ENCODE measurements at places on chromosomes 5 and 9.

DNA sequence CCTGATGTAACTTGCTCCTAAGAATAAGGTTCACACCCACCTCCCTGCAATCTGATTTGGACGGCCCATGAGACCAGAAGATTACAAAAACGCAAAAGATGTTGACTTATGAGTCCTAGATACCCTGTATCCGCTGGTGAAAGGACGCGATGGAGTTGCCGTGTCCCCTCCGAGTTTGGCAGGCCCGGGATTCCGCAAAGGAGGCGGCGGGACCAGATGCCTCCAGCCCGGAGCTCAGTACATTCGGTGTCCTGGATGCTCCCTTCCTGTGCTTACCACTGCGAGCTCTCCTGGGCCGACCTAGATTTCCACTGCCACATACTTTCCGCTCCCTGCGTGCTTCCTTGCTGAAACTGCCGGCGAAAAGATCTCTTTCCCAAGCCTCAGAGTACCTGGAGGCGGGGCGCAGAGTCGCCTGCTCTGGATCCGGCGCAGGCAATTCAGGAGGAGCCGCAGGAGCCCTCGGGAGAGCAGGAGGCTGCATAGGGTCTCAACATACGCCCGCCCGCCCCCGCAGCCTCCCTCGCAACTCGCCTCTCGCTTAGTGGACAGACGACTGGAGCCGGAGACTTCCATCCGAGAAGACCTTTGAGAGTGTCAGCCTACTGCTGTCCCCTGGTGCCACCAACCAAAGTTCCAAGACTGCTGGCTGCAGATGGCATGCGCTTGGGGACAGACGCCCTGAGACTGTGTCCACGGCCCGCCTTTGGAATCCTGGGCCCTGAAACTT is 39.8 kb downstream of the ANXA2R start:
- no peak for DNase-seq

DNA sequence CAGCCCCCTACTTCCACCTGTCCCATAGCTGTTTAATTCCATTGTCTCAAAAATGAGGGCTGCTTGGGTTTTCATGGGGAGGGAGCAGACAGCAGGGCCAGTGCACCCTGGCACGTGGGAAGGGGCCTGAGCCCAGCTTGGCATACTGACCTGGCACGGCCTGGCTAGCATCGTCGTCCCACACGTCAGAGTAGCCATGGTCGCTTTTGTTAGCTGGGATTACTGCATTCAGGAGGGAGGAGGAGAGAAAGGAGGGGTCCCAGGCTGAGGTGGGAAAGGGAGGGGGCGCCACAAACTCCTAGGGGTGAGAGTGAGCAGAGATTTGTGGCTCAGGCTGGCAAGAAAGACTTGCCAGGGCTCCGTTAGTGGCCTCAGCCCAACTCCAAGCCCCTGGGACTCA is 21.1 kb upstream of the CYSTM1 start:
- no peak for DNase-seq

DNA sequence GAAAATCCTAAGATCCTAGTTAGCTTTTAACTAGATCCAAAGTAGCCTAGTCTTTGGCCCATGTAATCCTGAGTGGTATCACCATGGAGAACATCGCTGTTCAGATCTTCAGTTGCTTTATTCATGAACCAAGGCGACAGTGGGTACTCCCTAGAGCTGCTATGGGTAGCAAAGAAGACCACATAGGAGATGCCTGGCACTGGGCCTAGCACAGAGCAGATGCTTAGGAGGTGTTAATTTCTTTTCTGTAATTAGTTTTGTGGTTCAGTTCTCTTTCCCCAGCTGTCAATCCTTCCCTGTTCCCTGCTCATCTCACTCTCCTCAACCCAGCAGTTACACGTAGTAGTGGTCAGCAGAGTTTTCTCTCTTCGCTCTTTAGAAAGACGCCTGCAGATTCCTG is 9.3 kb downstream of the CAST start:
- no peak for DNase-seq

DNA sequence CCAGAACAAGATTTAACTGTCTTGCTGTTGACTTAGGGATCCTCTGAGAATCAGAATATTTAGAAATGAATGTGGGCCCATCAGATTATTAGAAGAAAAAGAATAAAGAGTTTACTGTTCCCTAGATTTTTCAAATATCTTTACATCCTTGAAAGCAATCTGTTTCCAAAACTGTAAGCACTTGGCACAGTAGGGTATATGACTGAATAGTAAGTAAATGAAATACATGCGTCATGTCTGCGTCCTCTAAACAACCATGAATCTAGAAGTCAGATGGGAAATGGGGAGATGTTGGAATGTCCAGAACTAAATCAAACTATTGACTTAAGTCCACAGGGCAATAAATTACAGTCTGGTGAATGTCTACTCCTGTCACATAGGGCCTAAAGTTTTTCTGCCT is 26.1 kb downstream of the TTC23L start:
- DNase-seq = peak; percentile 35

Measured in umbilical cord (tissue), 2 donors.